ENCODE measurements at places on chromosomes 13 and 19.

DNA sequence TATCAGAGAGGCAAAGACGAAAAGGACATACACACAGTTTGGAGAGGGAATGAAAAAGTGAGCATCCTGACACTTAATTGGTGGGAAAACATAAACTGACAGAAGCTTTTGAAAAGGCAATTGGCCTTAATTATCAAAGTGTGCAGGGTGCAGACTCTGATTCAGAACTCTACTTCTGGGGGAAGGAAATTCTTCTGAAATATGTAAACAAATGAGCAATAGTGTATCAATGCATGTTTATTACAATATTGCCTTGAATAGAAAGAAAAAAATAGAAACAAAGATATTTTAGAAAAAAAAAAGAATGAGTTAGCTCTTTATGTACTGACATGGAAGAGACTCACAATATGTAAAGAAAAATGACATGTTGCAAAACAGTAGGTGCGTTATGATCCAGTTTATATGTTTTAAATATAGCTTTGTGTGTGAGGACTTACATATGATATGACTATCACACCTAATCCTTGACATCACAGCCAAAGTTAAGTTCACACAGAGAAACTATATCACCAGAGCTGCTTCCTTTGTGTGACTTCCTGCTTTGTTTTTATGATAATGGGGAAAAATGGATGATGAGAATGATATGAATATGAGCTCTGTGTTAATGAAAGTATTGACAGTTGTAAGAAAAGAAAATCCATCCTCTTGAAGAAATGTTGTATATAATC lies 182.4 kb downstream of the KCTD12 start:
- no peak for DNase-seq

DNA sequence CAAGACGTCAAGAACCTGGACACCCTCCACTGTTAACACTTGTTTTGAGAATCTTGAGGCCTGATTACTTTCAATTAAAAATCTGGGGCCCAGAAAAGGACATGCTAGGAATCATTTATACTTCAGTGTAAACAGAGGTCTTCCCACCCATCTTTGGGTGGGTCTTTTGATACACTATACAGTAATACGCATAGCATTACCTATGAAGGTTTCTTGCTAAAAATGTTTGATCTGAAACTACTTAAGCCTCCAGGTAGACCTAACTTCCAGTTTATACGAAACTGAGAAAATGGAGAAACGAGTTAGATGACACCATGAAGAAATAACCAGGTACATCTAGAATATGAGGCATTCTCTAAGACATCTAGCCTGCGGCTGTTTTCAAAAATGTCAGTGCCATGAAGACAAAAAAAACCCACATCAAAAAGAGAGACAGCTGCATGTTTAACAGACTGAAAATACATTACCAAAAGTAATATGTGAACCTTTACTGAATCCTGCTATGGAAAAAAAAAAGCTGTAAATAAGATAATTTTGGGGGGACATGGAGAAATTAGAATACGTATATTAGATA lies 36.6 kb downstream of the TGDS start:
- no peak for DNase-seq

DNA sequence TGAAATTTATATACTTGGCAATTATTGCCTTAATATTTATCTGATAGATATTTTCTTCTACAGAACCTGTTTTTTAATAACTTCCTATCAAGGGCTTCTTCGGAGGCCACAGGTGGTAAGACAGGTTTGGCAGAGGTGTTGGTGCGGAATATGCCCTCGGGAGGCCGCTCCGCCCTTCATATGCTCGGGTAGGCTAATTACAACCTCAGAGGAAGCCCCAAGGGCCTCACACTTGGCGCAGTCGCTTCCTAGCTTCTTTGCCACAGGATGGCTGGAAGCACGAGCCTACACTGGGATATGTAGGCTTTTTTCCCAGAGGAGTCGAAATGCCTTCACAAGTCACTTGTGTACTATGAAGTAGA lies 68.8 kb downstream of the LMO7 start:
- DNase-seq, result no peak

GRCh38 chr19:57870225-57870624 lies 18.6 kb downstream of the ZNF814 start:
- no peak for DNase-seq

- DNase-seq, result no peak
Measured at GRCh38 chr13:48990900-48991299, 15.2 kb downstream of the FNDC3A start.

- no peak for DNase-seq
Measured at GRCh38 chr13:96780105-96780504, 214.2 kb downstream of the OXGR1 start.

DNA sequence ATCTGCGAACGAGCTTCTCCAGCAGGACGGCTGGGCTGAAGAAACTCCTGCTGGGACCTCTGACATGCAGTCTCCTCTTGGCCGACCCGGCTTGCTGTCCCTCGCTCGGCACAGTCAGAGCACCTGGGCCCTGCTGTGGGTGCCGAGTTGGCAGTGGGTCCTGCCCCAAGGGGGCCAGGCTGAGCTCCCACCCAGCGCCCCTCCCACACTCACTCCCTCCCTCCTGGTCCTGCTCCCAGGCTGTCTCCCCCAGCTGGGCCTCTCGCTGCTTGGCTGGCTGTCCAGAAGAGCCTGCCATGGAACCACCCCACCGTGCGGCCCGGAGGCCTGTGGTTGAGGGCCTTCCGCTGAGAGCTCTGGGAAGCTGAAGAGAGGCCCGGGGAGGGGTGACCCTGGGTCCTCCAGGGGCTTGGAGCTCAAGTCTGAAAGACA lies 6.0 kb downstream of the AKT2 start:
- DNase-seq, result peak; percentile 70

DNA sequence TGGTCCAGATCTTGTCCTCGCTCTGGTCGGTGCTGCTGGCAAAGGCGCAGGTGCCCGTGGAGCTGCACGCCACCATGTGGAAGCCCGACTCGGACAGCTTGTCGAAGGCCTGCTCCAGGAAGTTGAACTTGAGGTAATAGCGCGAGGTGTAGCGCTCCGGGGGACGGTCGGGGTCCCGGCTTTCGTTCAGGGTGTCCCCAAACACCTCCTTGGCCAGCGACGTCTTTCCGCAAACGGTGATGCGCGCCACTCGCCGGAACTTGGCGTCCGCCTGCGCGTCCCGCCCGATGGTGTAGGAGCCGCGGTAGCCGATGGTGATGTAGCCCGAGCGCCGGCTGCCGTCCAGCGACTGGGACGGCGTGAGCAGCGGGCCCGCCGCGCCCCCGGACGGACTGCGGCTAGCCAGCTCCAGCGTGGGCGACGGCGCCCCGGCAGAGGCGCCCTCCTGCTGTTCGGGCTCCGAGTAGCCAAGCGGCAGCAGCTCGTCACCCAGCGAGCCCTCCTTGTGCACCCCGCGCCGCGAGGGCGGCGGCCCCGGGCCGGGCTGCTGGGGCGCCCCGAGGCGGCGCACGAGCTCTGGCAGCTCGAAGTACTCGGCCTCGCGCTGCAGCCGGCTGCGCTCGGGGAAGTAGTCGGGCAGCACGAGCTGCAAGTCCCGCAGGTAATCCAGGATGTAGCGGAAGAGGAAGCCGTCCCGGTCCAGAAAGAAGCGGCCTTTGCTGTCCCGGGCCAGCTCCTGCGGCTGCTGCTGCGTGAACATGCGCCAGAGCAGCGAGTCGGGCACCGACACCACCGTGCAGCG lies 801 bp downstream of the KCTD12 start:
- DNase-seq, result peak; percentile 59

GRCh38 chr13:47545201-47546024 lies 455.7 kb downstream of the SUCLA2 start:
- DNase-seq, result no peak

GRCh38 chr13:30172593-30173302 lies 134.6 kb downstream of the KATNAL1 start:
- no peak for DNase-seq

DNA sequence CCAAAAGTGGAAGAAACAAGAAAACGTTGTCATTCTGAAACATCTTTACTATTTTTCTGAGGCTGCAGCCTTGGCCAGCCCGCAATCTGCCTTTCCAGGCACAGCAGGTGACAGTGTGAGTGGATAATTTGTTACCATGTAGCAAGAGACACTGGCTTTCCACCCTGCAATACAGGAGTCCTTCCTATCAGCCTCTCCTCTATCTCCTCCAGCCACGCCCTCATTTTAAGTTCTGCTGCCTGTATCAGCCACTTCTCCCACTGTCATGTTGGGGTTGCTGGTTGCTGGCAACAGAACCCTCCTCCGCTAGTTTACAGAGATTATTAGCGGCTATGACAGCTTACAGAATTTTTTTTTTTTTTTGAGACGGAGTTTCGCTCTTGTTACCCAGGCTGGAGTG lies 7.7 kb upstream of the LGALS7 start:
- DNase-seq, result no peak

GRCh38 chr13:37202264-37202663 lies 96.8 kb upstream of the CSNK1A1L start:
- no peak for DNase-seq

DNA sequence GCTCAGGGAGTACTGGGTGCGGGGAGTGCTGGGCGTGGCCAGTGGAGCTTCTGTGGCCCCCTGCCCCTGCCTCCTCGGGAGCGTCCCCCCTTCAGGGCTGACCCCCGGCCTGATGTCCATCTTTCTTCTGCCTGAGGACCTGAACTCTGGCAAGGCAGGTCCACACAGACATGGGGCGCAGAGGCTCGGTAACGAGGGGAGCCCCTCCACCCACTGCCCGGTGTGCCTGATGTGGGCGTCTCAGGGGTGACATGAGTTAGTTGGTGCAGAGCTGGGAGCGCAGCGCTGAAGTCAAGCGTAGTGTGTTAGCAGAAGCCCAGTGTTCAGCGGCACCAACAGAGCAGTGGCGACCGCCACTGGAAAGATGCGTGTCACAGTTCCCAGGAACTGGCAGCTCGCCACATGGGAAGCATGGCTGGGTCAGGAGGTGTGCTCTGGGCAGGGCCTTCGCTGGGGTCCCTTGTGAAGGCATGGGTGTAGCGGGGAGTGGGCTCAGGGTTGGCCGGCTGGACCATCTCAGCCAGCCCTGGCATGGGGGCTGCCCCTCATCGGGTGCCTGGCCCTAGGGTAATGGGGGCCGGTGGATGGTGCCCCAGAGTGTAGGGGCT lies 11.5 kb downstream of the THOP1 start:
- DNase-seq, result no peak

- DNase-seq, result no peak
Measured at GRCh38 chr13:97295283-97296182, 73.4 kb downstream of the MBNL2 start.

GRCh38 chr13:20291675-20292074 lies 59.6 kb upstream of the GJB6 start:
- DNase-seq, result no peak
